ENCODE measurements at places on chromosomes 2 and 18. TPM values are rescaled to one million over a fixed set of nuclear protein-coding genes. Genes with fewer than 3 reads are reported as not detected.

GRCh38 chr2:241795021-241795999 is 13.7 kb upstream of the NEU4 start:
- no peak for DNase-seq

GRCh38 chr2:140027966-140028365 is 1247.8 kb upstream of the NXPH2 start:
- DNase-seq = no peak

GRCh38 chr2:233990261-233990798 is 60.2 kb upstream of the SPP2 start:
- DNase-seq = peak; percentile 39

CNNM4 gene
- polyA plus RNA-seq = 2.1 TPM
